ENCODE measurements at places on chromosomes 4 and X. TPM values are rescaled to one million over a fixed set of nuclear protein-coding genes. Genes with fewer than 3 reads are reported as not detected.
A peak's percentile ranks its signal among the peaks of the same experiment; 100 is the strongest.

DNA sequence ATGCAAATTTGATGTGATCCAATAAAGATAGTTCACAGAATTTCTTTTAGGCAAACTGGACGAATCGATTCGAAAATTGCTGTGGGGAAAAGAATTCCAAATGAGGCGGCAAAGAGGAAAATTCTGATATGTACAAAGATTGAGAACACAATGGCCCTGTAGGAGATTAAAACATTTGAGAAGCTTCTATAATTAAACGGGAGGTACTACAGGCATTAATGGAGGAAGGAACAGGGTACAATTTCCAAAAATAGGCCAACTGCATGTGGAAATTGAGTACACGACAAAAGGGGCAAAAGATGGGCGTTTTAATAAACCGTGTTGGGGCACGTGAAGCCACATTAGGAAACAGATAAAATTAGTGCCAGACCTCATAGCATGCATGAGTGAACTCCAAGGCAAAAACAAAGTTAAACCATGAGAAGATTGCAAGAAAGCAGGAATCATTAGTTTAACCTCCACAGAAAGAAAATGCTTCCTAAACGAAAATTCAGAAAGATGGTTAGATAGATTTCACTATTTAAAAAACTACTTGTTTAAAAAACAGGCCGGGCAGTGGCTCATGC, 68.4 kb downstream of the DHRSX start:
- H3K4me3 ChIP-seq = no peak overlapping the region
- DNase-seq = no peak
- H3K27ac ChIP-seq = no peak overlapping the region
- no peaks in the 10 kb centered on the region for H3K4me1 ChIP-seq
- H3K36me3 ChIP-seq = peaks cover 5% of the 10 kb centered on the region

DNA sequence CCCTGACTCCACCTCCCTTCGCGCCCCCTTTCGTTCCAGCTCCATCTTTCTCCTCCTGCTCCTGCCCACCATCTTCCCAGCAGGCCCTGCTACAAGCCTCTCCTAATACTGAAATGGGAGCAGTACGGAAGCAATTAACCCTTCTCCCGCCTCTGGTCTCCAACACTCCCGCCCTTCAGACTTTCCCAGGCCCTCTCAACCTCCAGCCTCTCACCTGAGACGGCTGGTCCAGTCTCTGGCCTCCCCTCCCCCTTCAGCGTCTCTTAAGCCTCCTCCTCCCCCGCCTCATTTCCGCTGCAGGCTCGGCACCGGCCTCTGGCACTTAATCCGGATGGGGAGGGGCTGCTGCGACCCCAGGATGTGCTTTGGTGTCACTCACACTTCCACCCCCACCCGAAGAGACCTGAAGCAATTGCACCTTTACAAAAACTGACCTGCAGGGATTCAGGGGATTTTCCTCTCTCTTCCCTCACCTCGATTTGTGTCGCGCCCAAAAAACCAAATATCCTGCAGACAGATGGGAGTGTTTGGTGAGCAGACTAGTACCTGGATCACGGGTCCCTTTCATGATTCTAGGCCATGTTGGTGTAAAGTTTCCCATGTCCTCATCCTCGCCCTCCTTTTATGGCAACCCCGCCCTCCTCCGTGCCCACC, 657 bp downstream of the TCEAL8 start:
- H3K4me1 ChIP-seq = peaks cover 5% of the 10 kb centered on the region
- peak overlapping the region; percentile 88 for H3K27ac ChIP-seq
- H3K27me3 ChIP-seq = no peaks in the 10 kb centered on the region
- no peaks in the 10 kb centered on the region for H3K36me3 ChIP-seq
- H3K4me3 ChIP-seq = peak overlapping the region; percentile 84

- H3K27ac ChIP-seq = no peak overlapping the region
- H3K27me3 ChIP-seq = no peaks in the 10 kb centered on the region
- H3K4me1 ChIP-seq = peaks cover 20% of the 10 kb centered on the region
- peaks cover 58% of the 10 kb centered on the region for H3K36me3 ChIP-seq
- H3K4me3 ChIP-seq = no peak overlapping the region
- no peak for DNase-seq
Observed at GRCh38 chr4:77015390-77015789, 60.4 kb downstream of the CCNI start.

DNA sequence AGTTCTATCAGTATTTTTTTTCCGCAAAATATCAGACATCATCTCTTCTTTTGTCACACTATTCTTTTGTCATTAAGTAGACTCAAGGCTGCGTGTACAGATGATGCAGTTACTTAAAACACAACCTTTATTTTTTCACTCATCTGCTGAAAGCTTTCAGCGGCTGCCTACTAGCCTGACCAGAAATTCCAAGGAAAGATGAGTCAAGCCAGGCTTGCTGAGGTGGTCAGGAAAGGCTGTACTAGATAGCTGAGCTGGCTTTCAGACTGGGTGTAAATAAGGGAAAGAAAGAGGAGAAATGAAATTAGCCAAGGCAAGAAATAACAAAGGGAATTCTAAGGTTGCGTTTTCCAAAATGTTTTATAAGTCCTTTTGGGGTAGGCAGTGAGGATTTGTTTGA, 17.9 kb downstream of the STK26 start:
- H3K27ac ChIP-seq = no peak overlapping the region
- no peaks in the 10 kb centered on the region for H3K4me1 ChIP-seq
- H3K36me3 ChIP-seq = no peaks in the 10 kb centered on the region
- H3K27me3 ChIP-seq = no peaks in the 10 kb centered on the region

GRCh38 chr4:140018931-140019618, 134.9 kb downstream of the MAML3 start:
- H3K4me3 ChIP-seq = no peak overlapping the region
- H3K27ac ChIP-seq = no peak overlapping the region
- H3K4me1 ChIP-seq = peaks cover 22% of the 10 kb centered on the region
- H3K27me3 ChIP-seq = no peaks in the 10 kb centered on the region
- H3K36me3 ChIP-seq = no peaks in the 10 kb centered on the region
- DNase-seq = no peak

DNA sequence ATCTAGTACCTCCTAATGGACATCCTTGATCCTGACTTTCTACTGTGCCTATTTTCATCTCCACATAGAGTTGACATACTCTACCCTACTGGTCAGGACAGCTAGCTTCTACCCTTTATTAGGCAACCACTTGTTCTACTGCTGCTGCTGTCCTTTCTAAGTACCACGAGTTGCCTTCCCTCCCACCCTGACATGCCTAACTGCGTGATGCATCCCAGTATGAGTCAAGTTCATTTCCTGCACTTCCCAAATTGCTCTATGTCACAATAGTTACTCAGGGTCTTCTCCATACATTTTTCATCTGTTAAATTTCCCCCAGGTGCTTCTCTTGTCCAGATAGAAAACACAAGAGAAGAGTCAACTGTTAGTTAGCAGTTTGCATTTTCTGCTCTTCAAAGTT, 133.4 kb downstream of the TBC1D19 start:
- H3K27ac ChIP-seq = no peak overlapping the region
- no peak overlapping the region for H3K4me3 ChIP-seq
- H3K27me3 ChIP-seq = no peaks in the 10 kb centered on the region
- H3K4me1 ChIP-seq = no peaks in the 10 kb centered on the region
- DNase-seq = no peak
- H3K36me3 ChIP-seq = no peaks in the 10 kb centered on the region

TADA2B gene
- total RNA-seq = 31.3 TPM

TLR6 gene
- 1.0 TPM for total RNA-seq

Data from heart left ventricle (tissue), 16 donors.